ENCODE measurements at places on chromosomes 7 and 10.

DNA sequence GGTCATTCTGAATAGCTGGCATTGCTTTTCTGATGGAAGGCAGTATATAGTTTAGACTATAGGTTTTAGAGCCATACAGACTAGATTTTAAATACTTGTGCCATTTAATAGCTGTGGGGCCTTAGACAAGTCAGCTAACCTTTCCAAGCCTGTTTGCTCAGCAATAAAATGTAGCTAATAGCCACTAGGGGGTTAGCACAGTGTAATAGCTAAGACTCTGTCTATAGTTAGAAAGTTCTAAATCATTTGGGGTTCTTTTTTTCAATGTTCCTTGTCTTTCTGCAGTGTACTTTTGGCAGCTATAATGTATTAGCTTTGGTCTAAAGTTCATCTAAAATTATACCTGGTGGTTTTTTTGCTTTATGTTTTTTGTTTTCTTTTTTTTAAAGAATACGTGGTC, 7.5 kb upstream of the KIFBP start:
- DNase-seq = no peak

DNA sequence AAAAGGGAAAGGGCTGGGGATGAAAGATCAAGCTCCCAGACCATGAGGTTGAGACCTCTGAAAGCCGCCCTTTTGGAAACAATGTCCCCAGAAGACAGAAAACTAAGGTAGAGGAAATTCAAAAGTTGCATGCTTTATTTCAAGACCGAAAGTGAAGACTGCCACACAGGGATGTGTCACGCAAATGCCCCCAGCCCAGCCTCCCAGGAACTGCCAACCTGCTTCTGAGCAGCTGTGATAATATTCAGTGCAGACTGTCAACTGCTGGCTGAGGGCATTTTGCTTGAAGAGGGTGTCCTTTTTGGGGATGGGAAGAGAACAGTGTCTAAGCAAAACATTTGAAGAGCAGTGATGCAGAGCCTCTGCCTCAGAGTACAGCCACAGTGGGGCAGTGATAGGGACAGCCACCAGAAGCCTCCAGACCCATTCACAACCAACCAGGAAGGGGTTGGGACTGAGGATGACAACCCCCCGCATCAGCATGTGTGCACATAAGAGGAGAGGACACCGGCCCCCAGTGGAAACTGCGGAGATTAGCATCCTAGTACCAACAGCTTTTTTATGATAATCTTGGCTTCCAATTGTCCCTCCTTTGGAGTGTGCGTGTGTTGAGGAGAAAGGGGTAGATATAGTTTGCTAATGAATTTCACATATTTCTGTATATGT, 34.7 kb upstream of the NFE2L3 start:
- DNase-seq = no peak

- no peak for DNase-seq
Measured at GRCh38 chr10:62244088-62244487, 24.6 kb downstream of the RTKN2 start.

- no peak for DNase-seq
Measured at GRCh38 chr10:89269433-89270152, 18.0 kb upstream of the LIPA start.

- no peak for DNase-seq
Measured at GRCh38 chr10:75978213-75978612, 546.8 kb downstream of the LRMDA start.

DNA sequence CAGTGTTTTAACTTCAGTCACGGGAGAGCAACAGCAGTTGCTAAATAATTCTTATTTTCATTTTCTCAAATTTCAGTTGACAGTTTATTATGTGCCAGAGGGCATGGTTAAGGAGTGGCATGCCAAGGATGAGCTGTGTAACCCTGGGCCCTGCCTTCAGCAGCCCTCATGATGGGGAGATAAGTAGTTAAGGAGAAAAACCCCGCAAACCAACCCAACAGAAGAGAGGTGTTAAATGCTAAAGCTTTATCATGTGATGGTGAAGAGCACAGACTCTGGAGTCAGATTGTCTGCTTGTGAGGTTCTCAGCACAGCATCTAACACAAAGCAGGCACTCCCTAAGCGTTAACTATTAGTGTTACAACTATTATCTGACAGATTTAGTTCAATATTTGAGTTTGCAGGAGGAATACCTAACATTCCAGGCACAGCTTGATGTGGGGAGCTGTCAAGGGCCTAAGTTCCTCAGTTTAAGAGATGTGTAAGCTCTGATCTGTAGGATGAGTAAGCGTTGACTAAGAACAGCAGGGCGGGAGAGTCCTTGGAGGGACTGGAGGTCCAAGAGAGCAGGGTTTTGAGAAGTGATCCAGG, 29.6 kb downstream of the STAM start:
- DNase-seq = no peak

DNA sequence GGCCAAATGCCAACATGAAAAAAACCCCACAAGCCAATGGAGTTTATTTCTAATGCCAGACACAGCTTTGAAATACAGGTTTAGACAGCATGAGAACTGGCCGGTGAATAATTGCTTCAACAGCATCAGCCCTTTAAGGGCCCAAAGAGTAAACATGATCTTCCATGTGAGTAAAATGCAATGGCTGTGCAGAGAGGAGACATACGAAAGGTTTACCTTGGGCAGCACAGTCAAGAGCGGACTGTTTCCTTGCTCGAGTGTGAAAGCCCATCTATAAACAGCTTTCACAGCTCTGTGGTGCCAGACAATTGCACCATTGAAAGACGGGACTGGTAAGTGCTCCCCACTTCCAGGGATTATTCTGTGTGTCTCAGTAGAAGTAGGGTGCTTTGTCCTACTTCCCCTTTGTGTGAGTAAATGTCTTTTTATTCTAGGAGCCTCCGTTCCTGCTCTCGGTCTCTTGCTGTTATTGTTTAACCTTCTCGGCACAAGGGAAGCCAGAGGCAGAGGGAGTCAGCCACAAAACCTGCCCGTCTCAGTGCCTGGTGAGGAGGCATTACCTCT, 77.8 kb upstream of the KAT6B start:
- no peak for DNase-seq

DNA sequence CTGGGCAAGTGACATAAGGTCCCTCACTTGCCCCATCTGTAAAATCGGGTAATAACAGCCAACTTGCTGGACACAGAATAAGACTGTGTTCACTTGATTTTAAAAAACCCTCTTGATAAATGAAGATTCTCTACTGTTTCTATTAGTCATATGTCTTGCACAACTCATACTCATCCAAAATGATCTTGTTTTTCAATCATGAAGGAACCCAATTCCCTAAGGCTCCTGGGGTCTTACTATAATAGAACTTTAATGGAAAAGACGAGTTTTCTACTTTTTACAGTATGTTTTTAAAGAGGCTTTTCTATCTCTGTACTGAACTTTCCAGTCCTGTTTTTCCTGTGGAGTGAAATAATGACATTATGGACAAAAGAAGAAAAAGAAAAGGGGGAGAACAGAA, 103.8 kb downstream of the ARID5B start:
- DNase-seq = no peak

- DNase-seq = no peak
Measured at GRCh38 chr10:110629680-110630191, 14.4 kb upstream of the RBM20 start.
